ENCODE measurements at places on chromosomes 3 and 15.

- no peak for DNase-seq
These were observed 3.1 kb upstream of the HCN4 start for GRCh38 chr15:73371812-73372211.

DNA sequence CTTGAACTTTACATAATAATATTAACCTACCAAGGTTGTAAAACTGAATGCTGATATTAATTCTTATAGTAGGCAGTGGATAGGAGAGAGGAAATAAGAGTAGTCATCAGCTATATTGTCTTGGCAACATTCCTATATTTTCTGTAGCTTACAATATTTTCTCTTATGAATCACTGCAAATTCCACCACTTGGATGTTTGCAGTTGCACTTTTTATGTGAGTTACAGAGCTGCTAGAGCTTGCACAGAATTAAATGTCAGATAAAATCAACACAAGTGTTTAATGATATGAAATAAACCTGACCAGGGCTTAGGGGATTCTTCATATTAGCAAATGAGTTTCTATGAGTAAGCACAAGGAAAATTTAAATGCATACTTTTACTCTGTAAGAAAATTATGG, 1710.1 kb downstream of the SI start:
- no peak for DNase-seq

- no peak for DNase-seq
These were observed 139.6 kb upstream of the SGO1 start for GRCh38 chr3:20325563-20325962.

- DNase-seq: no peak
These were observed 26.7 kb downstream of the SIAH2 start for GRCh38 chr3:150736316-150736719.

- DNase-seq: no peak
These were observed 1.2 kb downstream of the GOLIM4 start for GRCh38 chr3:168094580-168094876.

- DNase-seq: no peak
These were observed 109.8 kb downstream of the RPL22L1 start for GRCh38 chr3:170760174-170760526.

- no peak for DNase-seq
These were observed 37.8 kb downstream of the CEMIP start for GRCh38 chr15:80816936-80817335.

DNA sequence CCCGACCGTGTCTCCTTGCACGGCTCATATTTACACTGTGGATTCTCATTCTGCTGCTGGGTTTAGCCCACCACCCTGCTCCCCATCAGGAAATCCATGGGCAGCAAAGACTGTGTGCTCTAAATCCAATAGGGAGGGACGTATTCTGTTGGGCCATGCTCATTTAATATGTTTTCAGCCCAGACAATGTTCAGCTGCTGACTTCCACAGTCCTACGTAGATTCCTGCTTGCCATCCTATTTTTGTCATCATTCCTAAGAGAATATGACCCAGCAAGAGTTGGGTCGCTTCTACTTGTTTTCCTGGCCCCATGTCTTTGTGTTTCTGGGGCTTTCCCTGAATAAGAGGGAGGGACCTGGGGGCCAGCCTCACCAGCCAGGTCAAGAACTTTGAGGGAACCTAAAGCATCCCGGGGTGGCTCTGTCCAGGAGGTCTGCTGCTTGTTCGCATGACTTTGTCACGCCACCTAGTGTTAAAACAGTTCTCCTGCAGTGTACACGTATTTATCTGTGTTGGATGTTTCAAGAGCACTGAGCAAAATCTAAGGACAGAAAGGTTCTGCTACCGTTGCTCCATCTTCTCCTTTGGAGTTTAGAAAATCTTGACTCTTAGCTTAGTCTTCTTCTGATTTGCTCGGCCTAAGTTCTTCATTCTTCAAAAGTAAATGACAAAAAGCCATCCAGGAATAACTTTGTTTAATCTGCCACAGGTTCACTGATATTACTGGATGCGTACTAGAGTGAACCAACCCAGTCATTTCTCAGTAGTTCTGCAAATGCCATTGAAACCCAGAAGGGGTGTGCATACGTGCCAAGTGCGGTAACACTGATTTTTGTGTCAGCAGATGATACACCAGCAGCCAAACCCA, 79.8 kb upstream of the NR2E3 start:
- DNase-seq: no peak

DNA sequence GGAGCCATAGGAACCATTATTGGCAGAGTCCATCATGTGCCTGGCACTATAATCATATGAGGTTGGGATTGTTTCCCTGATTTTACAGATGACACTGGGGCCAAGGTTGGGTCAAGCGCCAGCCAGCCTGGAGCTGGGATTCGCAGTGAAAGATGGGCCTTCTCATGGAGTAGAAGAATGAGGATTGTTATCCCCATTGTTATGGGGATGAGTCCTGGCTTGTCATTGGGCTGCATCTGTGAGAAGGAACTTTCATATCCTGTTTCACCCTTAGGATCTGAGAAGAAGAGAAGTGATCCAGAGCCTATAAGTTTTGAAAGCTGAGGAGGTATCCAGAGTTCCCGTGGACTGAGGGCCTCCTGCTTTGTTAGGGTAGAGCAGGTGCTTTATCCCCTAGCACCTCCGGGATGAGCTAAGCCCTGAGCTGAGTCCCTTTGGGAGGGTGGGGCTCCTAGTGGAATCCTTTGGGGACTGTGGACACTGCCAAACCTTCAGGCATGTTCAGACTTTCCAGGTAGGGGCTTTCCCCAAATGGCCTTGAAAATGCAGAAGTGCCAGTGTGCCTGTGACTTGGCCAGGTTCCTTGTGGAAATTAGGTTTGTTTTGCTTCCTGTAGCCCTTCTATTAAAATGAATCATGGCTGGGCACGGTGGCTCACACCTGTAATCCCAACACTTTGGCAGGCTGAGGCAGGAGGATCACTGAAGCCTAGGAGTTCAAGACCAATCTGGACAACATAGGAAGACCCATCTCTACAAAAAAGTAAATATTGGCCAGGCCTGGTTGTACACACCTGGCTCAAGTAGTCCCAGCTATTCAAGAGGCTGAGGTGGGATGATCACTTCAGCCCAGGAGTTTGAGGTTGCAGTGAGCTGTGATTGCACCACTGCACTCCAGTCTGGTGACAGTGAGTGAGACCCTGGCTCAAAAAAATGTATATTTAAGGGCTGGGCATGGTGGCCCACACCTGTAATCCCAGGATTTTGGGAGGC, 30.2 kb upstream of the BSN start:
- no peak for DNase-seq

GRCh38 chr3:153855772-153856171, 265.4 kb upstream of the ARHGEF26 start:
- DNase-seq: no peak

DNA sequence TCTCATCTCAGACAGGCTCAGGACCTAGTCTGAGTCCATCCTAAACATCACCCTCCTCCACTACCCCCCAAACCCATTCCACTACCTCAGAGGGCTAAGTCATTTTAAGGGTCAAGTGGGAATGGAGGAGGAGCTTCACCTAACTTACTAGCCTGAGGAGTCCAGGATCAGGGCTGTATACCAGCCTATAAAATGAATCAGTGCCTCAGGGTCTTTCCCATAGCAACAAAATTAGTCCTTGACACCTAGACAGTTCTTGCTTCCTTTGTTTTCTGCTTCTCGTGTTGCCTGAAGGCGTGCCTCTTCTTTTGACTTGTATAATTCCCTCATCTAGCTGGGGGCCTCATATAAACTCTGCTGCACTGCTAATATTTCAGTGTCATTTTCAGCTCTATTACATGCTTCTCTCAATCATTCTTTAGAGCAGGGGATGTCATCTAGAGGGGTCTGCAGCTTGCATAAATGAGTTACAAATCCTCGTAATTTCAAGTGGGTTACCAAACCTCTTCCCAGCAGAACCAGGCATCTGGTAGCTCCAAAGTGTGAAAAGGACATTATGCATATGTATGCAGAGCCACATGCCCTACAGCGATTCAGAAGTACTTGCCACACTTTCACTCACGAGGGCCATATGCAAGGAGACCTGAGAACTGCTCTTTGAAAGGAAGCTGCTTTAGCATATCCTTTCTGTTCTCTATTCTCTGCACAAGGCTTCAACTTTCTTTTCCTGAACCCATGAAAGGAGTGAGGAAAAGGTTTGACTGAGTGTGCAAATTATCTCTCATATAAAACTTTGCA, 311.7 kb upstream of the SEMA6D start:
- DNase-seq: no peak

GRCh38 chr3:41502023-41502422, 302.7 kb downstream of the CTNNB1 start:
- no peak for DNase-seq

- no peak for DNase-seq
These were observed 83.1 kb upstream of the FNDC3B start for GRCh38 chr3:171956181-171956683.

DNA sequence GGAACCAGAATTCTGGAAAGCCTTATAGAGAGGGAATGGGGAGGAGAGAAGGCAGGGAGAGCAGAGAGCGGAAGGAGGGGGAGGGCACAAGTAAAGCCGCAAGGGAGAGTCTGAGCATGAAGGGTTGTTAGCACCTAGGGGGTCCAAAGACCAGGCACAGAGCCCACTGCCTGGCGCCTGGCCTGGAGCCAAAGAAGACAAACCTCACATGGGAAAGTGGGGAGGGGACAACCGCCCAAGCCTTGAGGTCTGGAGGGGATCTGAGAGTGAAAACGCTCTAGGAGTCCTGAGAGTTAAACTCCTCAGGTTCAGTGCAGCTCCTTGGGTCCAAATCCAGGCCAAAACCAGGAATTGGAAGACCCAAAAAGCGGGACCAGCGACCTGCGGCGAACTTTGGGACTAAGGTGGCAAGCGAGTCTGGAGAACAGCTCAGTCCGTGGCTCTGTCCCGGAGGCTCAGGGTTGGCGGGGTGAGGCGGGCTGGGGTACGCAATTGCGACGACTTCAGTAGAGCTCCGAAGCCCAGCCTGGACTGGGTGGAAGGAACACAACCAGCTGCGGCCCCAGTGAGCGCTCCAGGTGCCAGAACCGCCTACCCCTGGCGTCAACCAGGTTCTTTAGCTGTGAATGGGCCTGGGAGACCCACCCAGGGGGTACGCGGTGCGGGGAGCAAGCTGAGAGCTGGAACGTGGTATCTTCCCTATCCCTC, 807 bp upstream of the INAFM2 start:
- no peak for DNase-seq

Data from activated effector memory CD4-positive, alpha-beta T cell treated with anti-CD3 and anti-CD28 coated beads, Interleukin-2, amount 50 U/mL, for 16 hours (primary cell).